ENCODE measurements at places on chromosomes 11 and 22.
A peak's percentile ranks its signal among the peaks of the same experiment; 100 is the strongest.

DNA sequence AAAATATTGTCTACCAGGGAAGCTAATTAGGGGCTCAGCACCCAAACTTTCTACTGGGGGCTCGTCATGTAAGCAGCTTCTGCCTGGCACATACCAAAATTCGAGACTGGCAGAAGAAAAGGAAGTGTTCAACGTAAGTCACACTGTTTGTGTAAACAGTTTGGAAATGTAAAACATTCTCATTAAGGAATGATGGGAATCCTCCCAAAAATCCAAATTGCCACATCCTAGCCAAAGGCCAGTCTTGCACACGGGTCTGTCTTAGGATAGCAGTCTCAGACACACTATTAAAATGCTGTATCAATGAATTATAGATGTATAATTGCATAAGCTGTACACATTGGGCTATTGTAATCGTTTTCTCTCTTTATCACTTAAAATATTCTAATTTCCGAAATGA lies 28.9 kb downstream of the CUL5 start:
- DNase-seq, result no peak

DNA sequence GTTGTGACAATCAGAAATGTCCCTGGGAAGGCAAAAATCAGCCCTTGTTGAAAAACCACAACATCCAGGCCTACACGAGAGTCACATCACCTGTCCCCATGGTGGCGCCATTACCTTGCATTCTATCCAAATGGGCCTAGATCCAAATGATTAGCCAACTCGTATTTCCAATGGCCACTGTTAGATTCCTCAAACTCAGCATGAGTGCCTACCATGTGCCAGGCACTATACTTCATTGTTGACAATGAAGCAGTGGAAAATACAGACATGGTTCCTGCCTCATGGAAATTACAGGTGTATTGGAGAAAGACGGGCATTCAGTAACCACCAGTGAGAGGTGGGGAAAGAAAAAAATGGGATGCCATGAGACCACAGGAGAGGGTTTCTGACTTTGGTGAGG lies 29.8 kb upstream of the CREB3L1 start:
- no peak for DNase-seq

- DNase-seq, result no peak
These were observed 35.6 kb downstream of the ETS1 start for GRCh38 chr11:128551611-128552335.

GRCh38 chr11:116895048-116895757 lies 57.8 kb upstream of the APOA1 start:
- DNase-seq, result no peak

- DNase-seq, result no peak
These were observed 45.7 kb downstream of the TRIOBP start for GRCh38 chr22:37742376-37743171.

DNA sequence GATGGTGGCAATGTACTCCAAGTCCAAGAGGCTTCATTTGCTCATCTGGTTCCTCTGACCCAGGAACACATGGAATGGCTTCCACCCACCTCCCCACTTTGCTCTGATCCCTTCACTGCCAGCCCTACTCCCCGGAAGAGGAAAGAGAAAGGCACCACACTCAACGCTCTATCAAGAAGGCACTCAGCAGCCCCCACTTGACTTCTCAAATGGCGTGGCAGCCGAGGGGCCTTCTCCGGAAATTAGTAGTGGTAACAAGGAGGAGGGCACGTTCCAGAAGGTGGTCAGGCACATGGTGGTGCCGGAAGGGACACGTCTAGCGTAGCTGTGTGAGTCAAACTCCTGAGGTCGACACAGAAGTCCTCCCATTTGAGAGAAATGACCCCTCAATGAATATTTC lies 36.5 kb upstream of the CYP2D6 start:
- no peak for DNase-seq

DNA sequence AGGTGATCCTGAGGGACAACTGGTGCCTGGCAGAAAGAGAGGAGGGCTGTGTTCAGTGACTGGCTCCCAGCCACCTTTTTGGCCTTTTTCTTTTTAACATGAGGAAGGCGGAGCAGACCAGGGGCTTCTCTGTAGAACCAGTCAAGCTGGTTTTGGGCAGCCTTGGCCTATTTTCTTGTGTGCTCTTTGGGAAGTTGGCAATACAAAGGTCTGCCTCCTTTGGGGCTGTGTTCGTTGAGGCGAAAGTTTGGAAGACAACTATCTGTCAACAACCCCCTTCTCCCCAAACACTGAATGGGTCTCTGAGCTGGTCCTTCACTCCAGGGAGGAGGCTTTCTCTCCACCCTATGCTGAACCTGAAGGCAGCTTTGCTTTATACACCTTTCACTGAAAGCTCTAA lies 8.5 kb downstream of the MARK2 start:
- no peak for DNase-seq

GRCh38 chr11:72954860-72955259 lies 140.6 kb downstream of the ATG16L2 start:
- no peak for DNase-seq

DNA sequence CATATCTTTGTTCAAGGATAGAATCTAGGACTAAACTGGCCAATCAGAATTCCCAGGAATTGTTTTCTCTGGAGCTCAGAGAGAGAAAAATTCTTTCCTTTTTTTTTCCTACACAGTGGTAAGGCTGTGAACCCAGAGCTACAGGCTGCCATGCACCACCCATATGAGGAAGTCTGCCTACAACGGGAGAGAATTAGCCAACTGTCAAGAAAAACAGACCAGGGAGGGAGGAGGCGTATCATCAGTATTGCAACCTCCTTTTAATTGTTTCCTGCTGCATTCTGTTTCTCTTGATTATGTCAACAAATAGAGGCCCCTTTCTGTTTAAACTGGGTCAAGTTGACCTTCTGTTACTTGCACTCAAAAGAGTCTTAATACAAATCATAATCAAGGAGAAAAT lies 176.5 kb upstream of the UBASH3B start:
- DNase-seq, result no peak

- DNase-seq, result no peak
These were observed 211.6 kb upstream of the SESN3 start for GRCh38 chr11:95442531-95443050.

DNA sequence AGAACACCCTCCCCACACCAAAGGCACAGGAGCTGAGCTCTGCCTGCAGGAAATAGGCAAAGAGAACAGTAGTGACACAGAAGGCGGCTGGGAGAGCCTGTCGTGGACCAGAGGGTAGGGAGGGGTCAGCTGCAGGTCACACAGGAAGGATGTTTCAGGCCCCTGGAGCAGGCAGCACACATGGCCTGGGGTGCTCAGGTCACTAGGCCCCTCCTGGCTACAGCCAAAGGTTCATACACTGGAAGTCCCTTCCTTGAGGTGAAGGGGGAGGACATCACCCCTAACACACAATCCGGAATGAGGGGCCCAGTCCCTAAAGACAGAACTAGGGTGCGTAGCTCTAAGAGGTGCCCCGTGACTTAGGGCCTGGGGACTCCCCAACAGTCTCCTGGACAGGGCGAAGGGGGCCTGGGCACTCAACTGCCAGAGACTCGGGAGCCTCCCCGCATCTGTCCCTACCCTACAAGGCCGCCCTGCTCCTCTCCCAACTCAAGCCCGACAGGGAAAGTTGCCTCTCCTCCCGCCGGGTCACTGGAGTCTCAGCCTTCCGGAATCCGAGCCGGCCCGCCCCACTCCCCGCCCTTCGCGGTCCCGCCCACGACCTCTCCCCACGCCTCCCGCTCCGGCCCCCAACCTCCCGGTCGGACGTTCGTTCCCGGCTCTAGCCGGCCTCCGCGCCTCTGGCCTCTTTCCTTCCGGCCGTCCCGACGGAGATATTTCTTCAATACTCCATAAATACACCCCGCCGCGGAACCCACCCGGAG lies at the start of gene CYB5R2:
Gene CYB5R2 (minus strand): TSS at position 541 of the 764 bp plus-strand sequence. CDS start 675 bp downstream, outside the sequence.
- peak; percentile 60 for DNase-seq

DNA sequence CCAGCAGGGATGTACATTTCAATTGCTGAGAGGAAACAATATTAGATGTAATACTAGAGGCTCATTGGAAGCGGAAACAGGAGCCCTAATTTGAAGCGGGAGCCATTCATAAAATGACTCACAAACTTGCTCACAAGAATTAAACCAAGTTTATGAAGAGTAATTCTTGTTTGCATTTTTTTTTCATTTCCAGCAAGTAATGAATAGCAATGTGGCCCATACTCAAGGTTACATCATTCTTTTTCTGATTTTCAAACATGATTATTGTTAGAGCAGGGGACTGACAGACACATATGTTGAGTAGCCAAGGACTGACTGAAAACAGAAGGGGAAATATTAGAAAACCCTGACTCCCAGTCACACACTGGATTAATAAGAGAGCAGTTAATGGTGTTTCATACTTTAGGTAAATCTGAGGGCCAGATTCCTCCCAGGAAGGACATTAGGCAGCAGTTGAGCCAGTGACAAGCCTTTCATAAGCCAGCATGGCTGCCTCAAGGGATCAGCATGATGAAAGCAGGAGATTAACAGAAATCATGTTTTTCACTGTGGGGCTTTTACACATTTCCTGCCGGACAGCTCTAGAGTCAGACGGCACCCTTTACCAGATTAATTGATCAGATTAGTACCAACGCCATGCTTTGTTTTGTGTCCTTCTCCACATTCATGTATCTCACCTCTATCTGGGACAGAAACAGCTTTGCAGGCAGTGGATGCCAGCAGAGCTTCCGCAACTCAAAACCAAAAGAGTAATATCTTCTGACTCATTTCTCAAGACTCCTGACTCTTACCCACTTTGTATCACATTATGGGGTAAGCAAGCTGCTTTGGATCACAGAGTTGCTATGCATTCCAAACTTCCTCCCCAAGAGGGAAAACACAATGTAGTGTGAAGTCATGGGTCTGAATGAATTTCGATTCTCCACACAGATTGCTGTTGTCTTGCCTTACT lies 831.6 kb downstream of the KCNA4 start:
- DNase-seq, result no peak

DNA sequence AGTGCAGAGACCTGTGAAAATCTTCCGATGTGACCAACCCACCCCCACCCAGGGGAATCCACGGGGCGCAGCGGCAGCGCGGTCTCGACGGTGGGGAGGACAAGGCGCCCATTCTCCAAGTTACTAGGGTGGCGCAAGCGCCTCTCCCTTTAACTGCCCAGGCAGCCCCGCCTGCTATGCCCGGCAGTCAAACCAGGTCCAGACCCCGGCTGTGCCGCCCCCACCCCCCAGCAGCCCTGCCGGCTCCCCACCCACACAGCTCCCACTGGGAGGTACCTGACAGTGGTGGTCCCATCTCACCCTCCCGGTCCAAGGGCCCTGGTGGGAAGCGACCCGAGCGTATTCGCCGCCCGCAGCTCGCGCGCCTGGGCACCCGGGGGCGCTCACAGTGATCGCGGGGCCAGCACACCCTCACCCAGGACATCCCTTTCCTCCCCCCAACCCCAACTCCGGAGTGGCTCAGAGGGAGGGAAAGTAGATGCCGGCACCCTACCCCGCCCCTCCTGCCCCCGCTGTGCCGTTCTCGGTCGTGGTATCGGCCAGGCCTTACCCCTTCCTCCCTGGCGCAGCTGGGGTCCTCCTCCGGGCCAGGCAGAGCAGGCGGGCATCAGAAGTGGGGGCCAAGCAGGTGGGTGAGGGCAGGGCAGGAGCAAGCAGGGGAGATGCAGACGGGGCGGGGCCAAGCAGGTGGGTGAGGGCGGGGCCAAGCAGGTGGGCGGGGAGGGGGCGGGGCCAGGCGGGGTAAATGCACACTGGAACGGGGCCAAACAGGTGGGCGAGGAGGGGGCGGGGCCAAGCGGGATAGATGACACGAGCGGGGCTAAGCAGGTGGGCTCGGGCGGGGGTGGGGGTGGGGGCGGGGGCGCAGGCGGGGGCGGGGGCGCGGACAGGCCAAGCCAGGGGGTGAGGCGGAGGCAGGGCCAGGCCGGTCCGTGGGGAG lies at the start of gene TRPM5:
Gene TRPM5 (minus strand): TSS at position 634 of the 940 bp plus-strand sequence. CDS start 21,478 bp downstream, outside the sequence.
- peak; percentile 90 for DNase-seq

- no peak for DNase-seq
These were observed 31.5 kb downstream of the FAM168A start for GRCh38 chr11:73566422-73566821.

- DNase-seq, result no peak
These were observed 1.7 kb upstream of the XBP1 start for GRCh38 chr22:28801845-28802594.

DNA sequence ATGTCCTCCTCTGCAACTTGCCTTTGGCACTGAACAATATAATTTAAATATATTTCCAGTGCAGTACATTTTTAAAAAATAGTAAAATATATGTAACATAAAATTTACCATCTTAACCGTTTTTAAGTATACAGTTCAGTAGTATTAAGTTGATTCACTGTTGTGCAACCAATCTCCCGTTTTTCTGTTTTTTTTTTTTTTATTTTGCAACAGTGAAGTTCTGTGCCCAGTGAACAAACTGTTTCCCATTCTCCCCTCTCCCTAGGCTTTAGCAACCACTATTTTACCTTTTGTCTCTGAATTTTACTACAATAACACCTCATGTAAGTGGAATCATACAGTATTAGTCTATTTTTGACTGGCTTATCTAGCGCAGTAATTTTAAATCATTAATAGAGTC lies 13.8 kb downstream of the PRRG4 start:
- DNase-seq, result no peak

GRCh38 chr22:45968751-45969413 lies 8.1 kb downstream of the WNT7B start:
- no peak for DNase-seq

- DNase-seq, result peak; percentile 8
These were observed 35.6 kb upstream of the ADSL start for GRCh38 chr22:40310768-40311120.

- peak; percentile 79 for DNase-seq
These were observed 3.1 kb upstream of the ADORA2A start for GRCh38 chr22:24424001-24424900.

- peak; percentile 13 for DNase-seq
These were observed 40.2 kb downstream of the GNB1L start for GRCh38 chr22:19814428-19814827.

- DNase-seq, result peak; percentile 42
These were observed 33.3 kb downstream of the AMPD3 start for GRCh38 chr11:10488121-10488933.

GRCh38 chr22:38971791-38972190 lies 10.4 kb upstream of the APOBEC3B start:
- DNase-seq, result no peak

DNA sequence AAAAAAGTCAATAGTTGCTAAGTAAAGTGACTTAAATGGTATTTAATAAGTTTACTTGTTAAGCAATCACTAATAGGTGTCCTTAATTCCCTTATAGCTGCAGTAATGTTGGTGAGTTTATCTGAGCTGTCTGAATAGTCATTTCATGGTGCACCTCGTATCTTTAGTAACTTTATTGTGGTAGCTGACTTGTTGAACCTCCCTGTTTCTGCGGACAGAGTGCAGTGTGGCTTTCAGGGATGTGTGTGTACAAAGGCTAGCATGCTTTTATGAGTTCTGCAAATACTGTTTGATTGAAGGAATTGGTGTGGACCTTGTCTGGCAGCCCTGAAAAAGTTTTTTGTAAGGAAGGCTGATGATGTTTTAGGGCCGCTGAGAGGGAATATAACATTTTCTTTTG lies 2.6 kb downstream of the ZNRF3 start:
- DNase-seq, result no peak

- no peak for DNase-seq
These were observed 92.3 kb downstream of the SCN3B start for GRCh38 chr11:123562158-123562557.

DNA sequence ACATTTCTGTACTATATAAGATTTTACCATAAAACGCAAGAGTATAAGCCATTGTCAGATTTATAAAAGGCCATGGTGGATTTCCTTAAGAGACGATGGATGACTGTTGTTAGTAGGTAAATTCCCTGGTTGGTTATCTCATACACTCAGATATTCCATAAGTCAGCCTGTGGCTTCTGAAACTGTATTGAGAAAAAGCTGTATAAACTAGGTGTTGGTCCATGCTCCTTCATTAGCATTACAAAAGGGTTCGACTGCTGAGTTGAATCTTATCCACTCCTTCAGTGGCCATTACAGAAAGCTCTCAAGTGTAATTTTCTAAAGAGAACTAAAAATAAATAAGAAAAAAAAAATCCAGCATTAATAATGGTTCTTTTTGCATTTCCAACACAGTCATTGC lies 5.3 kb downstream of the GRAP2 start:
- no peak for DNase-seq
